ENCODE measurements at places on chromosomes 1 and 21.

- DNase-seq = no peak
These were observed 7.0 kb downstream of the ADORA3 start for GRCh38 chr1:111496398-111496797.

- DNase-seq = no peak
These were observed 433.8 kb downstream of the PLPP3 start for GRCh38 chr1:56145581-56145980.

GRCh38 chr1:98019747-98020146 lies 98.9 kb upstream of the DPYD start:
- DNase-seq = no peak

GRCh38 chr21:22364163-22364562 lies 1366.0 kb downstream of the NCAM2 start:
- DNase-seq = no peak

DNA sequence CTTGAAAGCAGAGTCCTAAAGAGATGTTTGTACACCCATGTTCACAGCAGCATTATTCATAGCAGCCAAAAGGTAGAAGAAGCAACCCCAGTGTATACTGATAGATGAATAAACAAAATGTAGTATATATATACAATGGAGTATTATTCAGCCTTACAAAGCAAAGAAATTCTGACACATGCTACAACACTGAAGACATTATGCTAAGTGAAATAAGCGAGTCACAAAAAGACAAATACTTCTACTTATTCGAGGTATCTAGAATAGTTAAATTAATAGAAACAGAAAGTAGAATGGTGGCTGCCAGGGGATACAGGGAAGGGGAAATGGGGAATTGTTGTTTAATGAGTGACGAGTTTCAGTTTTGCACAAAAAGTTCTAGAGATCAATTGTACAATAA lies 23.5 kb downstream of the COP1 start:
- DNase-seq = no peak

DNA sequence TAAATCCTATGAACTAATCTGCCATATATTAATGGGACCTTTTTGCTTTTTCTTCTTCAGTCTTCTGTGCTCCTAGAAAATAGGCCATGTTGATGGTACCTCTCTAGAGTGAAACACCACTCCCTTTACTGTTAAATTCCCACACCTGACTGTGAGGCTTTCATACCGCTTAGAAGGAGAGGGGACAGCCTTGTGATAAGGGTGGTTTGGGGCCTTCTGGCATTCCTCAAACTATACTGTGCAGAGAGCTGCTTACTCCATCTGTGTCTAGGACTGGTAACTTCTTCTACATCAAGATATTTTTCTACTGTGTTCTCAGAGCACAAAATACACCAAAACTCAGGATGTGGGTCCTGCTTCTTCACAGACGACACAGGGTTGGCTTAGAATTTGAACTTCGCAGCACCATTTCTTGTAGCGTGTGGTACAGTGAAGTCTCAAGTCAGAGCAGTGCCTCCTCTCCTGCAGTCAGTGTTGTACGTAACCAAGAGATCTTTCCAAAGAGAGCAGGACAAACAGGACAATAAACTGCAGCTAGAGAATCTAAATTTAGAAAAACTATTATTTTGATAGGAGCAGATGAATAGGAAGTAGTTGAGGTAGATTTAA lies 43.8 kb downstream of the MACO1 start:
- DNase-seq = no peak

DNA sequence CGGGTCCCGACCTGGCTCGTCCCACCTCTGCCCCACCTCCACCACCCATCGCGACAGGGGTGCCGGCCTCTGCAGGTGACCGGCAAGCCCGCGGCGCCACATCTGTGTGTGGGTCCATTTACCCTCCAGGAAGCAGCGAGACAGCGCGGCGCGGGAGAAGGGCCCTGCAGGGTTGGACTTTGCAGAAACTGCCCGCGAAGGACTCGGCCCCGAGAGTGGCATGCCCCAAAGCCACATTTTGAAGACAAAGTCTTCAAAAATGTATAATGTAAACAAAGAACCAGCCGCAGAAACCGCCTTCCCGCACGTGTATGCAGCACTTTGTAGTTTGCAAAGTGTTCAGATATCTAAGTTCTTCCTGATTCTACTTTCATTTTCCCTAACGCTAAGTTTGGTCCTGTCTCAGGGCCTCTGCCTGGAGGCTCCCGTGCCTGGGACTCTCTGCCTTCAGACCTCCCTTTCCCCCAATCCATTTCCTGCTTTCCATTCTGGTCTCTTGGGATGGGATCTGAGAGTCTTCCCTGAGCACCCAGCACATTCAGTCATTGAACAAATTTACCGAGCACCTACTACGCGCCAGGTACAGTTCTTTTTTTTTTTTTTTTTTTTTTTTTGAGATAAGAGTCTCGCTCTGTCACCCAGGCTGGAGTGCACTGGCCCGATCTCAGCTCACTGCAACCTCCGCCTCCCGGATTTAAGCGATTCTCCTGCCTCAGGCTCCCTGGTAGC lies 524 bp upstream of the TMCO4 start:
- DNase-seq = peak; percentile 19

DNA sequence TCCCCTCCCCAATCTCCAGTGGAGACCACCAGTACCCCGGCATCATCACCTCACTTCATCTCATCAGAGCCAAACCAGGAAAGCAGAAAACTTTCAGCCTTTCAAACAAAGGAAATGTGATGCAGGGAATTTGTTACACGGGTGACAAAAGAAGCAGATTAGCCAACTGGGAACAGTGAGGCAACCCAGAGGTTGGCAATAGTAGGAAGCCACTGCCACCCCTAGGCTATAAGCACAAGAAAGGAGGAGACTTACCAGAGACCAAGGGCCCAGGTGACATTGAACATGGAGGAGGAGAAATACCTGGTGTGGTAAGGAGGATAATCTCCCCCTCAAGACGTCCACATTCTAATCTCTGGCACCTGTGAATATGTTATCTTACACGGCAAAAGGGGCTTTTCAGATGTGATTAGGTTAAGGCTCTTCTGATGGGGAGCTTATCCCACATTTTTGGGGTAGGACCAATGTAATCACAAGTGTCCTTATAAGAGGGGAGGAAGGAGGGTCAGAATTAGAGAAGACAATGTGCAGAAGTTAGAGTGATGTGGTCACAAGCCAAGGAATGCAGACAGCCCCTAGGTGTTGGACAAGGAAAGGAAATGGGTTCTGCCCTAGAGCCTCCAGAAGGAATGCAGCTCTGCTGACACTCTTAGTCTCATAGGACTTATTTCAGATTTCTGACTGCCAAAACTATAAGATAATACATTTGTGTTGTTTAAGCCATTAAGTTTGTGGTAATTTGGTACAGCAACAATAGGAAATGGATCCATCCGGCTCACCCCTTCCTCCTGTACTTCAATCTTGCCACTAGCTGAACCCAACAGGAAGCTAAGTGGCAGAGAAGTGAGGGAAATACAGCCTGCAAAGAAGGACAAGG lies 83.6 kb upstream of the VAV3 start:
- no peak for DNase-seq

DNA sequence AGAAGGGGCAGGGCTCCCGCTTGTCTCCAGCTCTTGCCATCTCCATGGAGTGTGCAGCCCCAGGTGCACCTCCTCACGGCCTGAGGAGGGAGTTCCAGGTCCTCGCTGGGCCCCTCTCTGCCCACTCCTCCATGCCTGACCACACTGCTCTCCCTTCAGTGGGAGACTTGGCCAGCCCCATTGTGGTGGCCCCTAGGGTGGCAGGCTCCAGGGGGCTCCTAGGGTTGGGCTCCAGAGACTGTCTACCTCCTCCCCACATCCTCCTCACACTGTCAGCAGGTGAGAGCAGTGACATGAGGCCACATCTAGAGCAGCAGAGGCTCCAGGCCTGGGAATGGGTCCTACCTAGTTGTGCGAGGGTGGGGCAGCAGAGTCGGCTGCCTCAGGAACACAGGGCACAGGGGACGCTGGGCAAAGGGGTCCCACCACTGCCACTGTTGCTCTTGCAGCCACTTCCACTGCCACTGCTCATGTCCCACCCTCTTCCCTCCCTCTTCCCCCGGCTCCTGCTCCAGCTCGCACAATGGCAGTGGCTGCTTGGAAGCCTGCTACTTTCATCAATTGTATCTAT lies 514.8 kb downstream of the MRPL39 start:
- DNase-seq = no peak

- no peak for DNase-seq
These were observed 142.4 kb downstream of the PLPP3 start for GRCh38 chr1:56436912-56437417.

DNA sequence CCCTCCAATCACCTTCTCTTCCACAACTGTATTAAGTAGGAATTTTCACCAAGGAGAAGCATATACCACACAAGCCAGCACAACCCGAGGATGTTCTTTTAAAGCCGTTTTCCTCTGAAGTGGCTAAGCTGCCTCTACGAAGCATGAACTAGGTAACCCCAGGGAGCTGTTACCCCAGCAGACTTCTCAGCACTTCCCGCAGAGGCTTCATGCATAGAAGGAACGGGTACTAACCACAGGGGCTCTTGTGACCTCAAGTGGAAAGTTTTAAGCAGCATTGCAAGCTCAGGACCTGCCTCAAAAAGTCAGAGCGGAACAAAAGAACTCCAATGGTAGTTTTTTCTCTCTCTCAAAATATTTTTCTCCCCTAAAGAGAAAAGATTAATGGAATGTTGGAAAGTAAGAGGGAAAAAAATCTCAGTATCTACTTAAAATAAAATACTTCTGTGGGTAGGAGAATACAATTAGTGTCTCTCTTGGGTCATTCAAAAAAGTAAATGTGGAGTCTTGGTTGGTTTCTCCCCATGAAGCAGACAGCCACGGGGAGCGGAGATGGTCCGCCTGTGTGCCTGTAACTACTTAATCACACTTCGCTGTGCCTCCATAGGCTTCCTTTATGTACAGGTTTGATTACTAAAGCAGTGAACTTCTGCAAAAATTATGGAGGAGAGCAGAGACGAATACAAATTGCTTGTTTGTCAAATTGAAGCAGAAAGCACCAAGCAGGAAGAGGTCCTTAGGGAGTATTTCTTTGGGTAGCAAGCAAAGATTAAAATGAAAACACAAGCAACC lies 40.9 kb downstream of the STX6 start:
- DNase-seq = peak; percentile 20

GRCh38 chr1:168553680-168554553 lies 10.1 kb upstream of the XCL2 start:
- no peak for DNase-seq

- DNase-seq = no peak
These were observed 81.8 kb upstream of the WARS2 start for GRCh38 chr1:119222271-119222670.

All from activated CD4-positive, alpha-beta T cell treated with anti-CD3 and anti-CD28 coated beads, Interleukin-2, amount 50 U/mL, for 1 hour (primary cell).